ENCODE measurements at places on chromosomes 2 and 18. TPM values are rescaled to one million over a fixed set of nuclear protein-coding genes. Genes with fewer than 3 reads are reported as not detected.

GRCh38 chr18:62992877-62993365 is 277.6 kb downstream of the PHLPP1 start:
- no peak for DNase-seq
- no peaks in the 10 kb centered on the region for H3K4me1 ChIP-seq
- no peak overlapping the region for H3K4me3 ChIP-seq
- H3K27me3 ChIP-seq = no peaks in the 10 kb centered on the region
- no peaks in the 10 kb centered on the region for H3K36me3 ChIP-seq
- no peak overlapping the region for H3K27ac ChIP-seq

GRCh38 chr2:201285499-201285898 is 25.2 kb downstream of the CASP8 start:
- H3K27me3 ChIP-seq = no peaks in the 10 kb centered on the region
- H3K4me3 ChIP-seq = no peak overlapping the region
- H3K4me1 ChIP-seq = no peaks in the 10 kb centered on the region

- H3K27me3 ChIP-seq = no peaks in the 10 kb centered on the region
- H3K4me3 ChIP-seq = no peak overlapping the region
- no peaks in the 10 kb centered on the region for H3K4me1 ChIP-seq
- H3K36me3 ChIP-seq = no peaks in the 10 kb centered on the region
- DNase-seq = no peak
Measured at GRCh38 chr2:217731805-217732204, 271.0 kb downstream of the TNS1 start.

DNA sequence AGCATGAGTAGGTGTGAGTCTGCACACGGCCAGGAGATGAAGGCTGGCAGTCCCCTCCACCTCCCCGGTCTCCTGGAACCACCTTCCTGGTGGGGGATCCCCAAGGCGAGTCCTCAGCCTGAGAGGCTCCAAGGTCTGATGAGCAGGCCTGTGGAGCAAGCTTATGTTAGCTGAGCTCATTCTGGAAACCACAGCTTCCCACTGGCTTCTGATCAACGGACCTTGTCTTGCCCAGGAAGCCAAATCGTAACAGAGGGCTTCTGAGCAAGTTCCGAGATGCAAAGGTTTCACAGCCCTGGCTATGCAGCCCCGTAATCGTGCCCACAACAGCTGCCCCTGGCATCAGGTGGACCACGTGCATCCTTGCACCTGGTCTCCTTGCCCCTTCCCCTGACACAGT is 28.8 kb upstream of the GPR55 start:
- no peaks in the 10 kb centered on the region for H3K4me1 ChIP-seq
- no peak overlapping the region for H3K4me3 ChIP-seq
- no peaks in the 10 kb centered on the region for H3K27me3 ChIP-seq
- no peaks in the 10 kb centered on the region for H3K36me3 ChIP-seq
- H3K27ac ChIP-seq = no peak overlapping the region
- no peak for DNase-seq

DNA sequence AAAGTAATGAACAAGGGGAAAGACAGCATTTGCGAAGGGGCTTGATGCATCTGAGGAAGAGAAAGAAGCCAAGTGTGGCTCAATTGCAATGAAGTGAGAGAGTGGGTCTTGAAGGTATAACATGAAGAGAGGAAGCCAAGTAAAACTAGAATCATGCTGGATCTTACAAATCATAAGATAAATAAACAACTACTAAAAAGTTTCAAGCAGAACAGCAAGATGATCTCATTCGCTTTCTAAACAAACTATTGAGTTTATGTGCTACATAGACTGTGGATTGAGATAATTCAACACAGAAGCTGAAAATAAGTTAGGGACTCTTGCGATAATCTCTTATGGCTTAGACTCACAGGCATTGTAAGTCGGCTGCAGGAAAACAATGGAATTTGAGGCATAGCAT is 1310.5 kb upstream of the NRXN1 start:
- no peaks in the 10 kb centered on the region for H3K27me3 ChIP-seq
- no peaks in the 10 kb centered on the region for H3K4me1 ChIP-seq
- no peak overlapping the region for H3K27ac ChIP-seq
- no peak for DNase-seq
- no peak overlapping the region for H3K4me3 ChIP-seq
- H3K36me3 ChIP-seq = no peaks in the 10 kb centered on the region

- no peaks in the 10 kb centered on the region for H3K27me3 ChIP-seq
- no peaks in the 10 kb centered on the region for H3K36me3 ChIP-seq
- H3K27ac ChIP-seq = no peak overlapping the region
- no peak overlapping the region for H3K4me3 ChIP-seq
- no peaks in the 10 kb centered on the region for H3K4me1 ChIP-seq
- no peak for DNase-seq
Measured at GRCh38 chr2:236859908-236860307, 225.8 kb upstream of the COPS8 start.

DNA sequence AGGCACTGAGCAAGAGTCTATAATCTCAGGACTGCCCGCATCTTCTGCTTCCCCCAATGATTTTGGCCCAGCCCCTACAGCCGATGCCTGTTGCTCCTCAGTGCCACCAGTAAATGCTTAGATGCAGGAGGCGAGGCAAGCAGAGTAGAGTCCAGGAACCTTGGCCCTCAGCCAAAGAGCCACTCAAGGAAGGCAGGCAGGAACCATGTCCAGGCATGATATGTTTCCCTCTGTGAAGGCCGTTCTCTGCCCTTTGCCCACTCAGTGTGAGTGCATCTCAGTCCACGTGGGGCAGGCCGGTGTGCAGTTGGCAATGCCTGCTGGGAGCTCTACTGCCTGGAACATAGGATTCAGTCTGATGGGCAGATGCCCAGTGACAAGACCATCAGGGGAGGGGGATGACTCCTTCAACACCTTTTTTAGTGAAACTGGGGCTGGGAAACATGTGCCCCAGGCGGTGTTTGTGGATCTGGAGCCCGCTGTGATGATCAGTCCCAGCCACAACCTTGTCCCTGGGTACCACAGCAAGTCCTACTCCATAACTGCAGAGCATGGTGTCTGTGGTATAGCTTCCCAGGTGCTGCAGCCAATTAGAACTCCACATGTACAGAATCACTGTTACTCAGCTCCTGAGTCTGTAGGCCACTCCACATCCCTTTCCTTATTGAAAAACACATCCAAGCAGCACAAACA is 9.7 kb upstream of the DNAJB2 start:
- H3K27me3 ChIP-seq = no peaks in the 10 kb centered on the region
- H3K4me1 ChIP-seq = no peaks in the 10 kb centered on the region
- DNase-seq = no peak
- H3K4me3 ChIP-seq = no peak overlapping the region
- no peak overlapping the region for H3K27ac ChIP-seq

DNA sequence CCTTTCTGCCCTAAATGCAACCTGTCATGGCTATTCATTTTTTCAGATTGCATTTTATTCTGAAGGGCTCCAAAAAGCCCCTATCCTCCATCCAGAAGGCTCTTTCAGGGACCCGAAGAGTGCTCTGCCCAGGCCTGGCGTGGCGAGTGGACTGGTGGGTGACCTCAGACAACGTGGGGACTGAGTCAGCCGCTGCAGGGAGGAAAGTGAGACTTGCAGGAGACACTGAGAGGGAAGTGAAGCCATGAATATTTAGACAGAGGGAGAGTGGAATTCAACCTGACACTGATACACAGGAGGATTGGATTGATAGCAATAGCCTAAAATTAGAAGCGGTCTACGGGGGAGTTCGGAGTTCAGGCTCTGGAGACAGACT is 63.6 kb upstream of the SIX2 start:
- H3K27ac ChIP-seq = no peak overlapping the region
- no peaks in the 10 kb centered on the region for H3K27me3 ChIP-seq
- H3K4me1 ChIP-seq = no peaks in the 10 kb centered on the region
- no peak for DNase-seq

DNA sequence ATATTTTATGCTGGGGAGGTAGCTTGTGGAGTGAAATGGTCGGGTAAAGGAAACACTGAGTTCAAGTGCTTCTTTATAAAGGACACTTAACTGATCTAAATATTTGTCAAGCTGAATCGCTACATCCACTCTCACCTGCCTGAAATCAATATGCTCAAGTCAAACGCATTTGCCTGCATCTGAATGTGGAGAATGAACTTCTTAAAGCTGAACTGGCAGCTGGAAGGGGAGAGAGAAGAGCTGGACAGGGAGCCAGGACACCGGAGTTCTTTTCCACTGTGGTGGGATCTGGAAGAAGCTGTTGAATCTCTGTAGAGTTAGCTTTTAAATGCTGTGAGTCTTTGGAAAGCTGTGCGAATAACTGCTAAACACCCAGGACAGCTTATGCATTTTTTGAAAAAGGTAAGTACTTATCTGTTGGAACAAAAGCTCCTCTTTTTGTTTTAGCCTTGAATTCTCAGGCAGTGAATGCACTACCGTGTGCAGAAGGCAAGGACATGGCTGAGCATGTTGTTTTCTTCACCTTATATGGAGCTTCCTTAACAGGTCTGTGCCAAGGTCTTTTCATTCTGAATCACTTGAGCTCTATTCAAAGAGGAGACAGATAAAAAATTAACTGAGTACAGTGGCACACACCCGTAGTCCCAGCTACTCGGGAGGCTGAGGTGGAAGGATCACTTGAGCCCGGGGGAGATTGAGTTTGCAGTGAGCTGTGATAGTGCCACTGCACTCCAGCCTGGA is 74.2 kb upstream of the KLF7 start:
- H3K36me3 ChIP-seq = no peaks in the 10 kb centered on the region
- peak overlapping the region; percentile 51 for H3K27ac ChIP-seq
- no peak overlapping the region for H3K4me3 ChIP-seq
- H3K27me3 ChIP-seq = no peaks in the 10 kb centered on the region
- no peak for DNase-seq

DNA sequence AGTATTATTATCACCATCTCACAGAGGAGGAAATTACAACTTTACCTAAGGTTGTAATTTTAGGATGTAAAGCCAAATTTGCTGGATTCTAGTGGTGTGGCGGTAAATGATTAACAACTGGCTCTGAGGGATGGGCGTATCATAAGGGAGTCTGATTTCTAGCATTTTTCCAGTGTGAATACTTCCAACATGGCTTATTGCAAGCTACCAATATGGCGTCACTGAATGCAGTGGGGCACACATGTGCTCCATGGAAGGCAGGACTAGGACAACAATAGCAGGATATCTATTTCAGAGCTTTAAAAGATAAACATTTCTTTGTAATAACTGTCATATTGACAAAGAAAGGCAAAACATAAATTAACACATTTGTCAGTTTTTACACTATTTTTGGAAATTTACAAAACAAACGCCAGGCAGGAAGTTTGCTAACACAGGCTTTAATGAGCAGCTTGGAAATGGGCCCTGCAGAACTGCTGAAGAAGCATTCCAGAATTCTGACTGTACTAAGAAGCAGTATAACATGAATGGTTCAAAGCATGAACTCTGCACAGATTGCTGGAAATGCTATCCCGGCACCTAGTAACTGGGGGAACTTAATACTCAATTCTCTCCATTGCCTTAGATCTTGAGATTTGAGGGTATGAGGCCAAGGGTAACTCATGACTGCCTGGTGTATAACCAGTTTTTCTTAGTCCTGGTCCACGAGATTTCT is 439.3 kb upstream of the MAP2 start:
- H3K4me1 ChIP-seq = no peaks in the 10 kb centered on the region
- H3K4me3 ChIP-seq = no peak overlapping the region
- no peaks in the 10 kb centered on the region for H3K27me3 ChIP-seq
- H3K27ac ChIP-seq = no peak overlapping the region

DNA sequence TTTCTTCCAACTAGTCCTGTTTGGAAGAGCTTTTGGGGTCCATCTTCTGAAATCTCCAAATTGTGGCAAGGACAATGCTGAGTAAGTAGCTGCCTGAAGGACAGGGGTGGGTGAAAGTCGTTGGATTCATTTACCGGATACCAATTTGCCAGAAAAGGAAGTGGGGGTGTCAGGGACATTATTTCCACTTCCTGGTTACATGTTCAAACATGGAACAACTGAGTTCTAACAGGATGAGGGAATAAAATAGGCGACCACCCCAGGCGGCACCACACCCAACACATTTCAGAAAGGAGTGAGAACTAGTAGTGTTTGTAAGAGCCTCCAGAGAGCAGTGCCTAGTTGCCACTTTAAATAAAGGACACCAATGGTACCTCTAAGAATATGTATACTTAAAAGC is 158.6 kb upstream of the SERTAD2 start:
- no peaks in the 10 kb centered on the region for H3K27me3 ChIP-seq
- H3K27ac ChIP-seq = no peak overlapping the region
- no peaks in the 10 kb centered on the region for H3K36me3 ChIP-seq

DNA sequence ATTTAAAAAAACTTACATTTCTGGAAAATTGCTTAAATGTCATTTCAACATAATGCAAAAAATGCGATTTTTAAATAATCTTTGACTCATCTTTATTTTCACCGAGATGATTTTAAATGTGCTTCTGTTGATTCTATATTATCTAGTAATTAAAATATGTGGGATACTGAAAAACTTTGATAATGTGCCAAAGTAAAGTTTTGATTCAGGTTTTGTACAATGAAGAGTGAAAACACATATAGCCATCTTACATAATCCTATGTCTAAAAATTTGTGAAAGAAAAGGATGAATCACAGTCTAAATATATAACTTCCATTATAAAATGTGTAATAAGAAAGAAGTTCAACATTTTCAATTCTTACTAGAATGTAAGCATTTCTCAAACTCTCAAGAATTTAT is 204.3 kb upstream of the ZC3H15 start:
- H3K36me3 ChIP-seq = no peaks in the 10 kb centered on the region
- H3K27me3 ChIP-seq = no peaks in the 10 kb centered on the region
- H3K4me1 ChIP-seq = no peaks in the 10 kb centered on the region
- DNase-seq = no peak
- no peak overlapping the region for H3K4me3 ChIP-seq
- H3K27ac ChIP-seq = no peak overlapping the region

- no peaks in the 10 kb centered on the region for H3K27me3 ChIP-seq
- H3K36me3 ChIP-seq = no peaks in the 10 kb centered on the region
- H3K27ac ChIP-seq = no peak overlapping the region
- no peak overlapping the region for H3K4me3 ChIP-seq
Measured at GRCh38 chr2:23422089-23423061, 37.4 kb downstream of the KLHL29 start.

GRCh38 chr2:209476367-209477208 is 52.7 kb downstream of the MAP2 start:
- no peak overlapping the region for H3K27ac ChIP-seq
- no peaks in the 10 kb centered on the region for H3K36me3 ChIP-seq
- peak; percentile 45 for DNase-seq
- no peak overlapping the region for H3K4me3 ChIP-seq
- no peaks in the 10 kb centered on the region for H3K4me1 ChIP-seq

DNA sequence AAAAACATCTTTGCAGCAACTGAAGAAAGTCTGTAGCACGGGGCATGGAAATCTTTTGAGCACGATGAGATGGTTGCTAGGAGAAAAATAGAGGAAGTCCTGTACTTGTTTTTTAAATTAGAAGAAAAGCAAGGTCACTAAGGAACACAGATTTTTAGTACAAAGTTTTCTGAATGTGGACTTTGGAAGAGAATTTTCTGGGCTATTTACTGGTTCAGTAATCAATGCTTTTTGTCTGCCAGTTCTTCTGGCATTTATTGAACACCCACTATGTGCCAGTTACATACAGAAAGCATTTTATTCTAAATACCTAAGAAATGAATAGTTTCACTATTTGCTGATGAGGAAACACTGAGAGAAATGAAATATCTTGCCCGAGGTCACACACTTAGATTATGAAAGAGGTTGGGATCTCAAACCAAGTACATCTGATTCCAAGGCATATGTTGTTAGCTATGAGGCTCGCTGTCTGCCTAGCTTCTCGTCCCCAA is 15.6 kb upstream of the MAP3K20 start:
- no peaks in the 10 kb centered on the region for H3K4me1 ChIP-seq
- H3K36me3 ChIP-seq = no peaks in the 10 kb centered on the region

RAD51AP2 gene
- total RNA-seq = not detected

TMEM178A gene
- total RNA-seq = not detected

NCKAP5 gene
- total RNA-seq = 3.3 TPM

RGPD4 gene
- not detected for total RNA-seq

VPS54 gene
- 40.7 TPM for total RNA-seq

CREG2 gene
- 0.28 TPM for total RNA-seq

DNAJB2 gene
- 58.2 TPM for total RNA-seq

ZNF532 gene
- 174 TPM for total RNA-seq

SLC11A1 gene
- total RNA-seq = 0.26 TPM
